ENCODE measurements at places on chromosomes 16 and 17. TPM values are rescaled to one million over a fixed set of nuclear protein-coding genes. Genes with fewer than 3 reads are reported as not detected.

- H3K27ac ChIP-seq = no peak overlapping the region
- H3K27me3 ChIP-seq = peaks cover 97% of the 10 kb centered on the region
- peaks cover 27% of the 10 kb centered on the region for H3K4me1 ChIP-seq
- peak overlapping the region; percentile 1 for H3K4me3 ChIP-seq
Observed at GRCh38 chr17:48730240-48730550, 1.6 kb upstream of the HOXB13 start.

Gene BCL7C
- 22.8 TPM for total RNA-seq

DNA sequence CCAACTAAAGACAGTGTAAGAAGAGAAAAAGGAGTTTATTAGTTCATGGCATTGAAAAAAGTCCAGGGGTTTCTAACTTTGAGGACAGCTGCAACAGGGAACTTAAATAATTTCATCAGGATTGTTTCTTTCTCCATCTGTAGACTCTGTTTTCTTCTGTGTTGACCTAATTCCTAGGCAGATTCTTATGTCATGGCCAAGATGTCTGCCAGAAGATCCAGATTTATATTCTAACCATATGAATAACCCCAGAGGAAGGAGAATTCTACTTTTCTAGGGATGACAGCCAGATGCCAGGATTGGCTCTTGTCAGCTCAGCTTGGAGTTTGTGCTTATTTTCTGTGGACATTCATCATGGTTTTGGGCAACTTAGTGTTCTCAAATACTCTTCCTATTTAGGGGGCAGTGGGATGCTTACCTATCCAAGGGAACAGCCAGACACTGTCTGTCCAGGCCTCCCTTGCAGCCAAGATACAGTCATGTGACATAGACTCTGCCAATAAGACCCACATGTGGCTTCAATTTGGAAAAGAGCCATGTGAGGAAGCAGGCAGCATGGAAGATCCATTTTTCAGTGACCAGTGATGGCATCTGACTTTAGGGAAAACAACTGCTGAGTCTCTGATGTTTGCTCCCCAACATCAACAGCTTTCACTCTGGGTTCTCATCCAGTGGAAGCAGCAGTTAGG lies 18.2 kb downstream of the PCTP start:
- no peaks in the 10 kb centered on the region for H3K27me3 ChIP-seq
- H3K4me1 ChIP-seq = peaks cover 2% of the 10 kb centered on the region
- H3K36me3 ChIP-seq = peaks cover 10% of the 10 kb centered on the region
- no peak overlapping the region for H3K4me3 ChIP-seq
- DNase-seq = no peak

- peak overlapping the region; percentile 100 for H3K27ac ChIP-seq
- no peaks in the 10 kb centered on the region for H3K27me3 ChIP-seq
- H3K4me3 ChIP-seq = peak overlapping the region; percentile 92
Observed at GRCh38 chr17:7233701-7234082, 625 bp downstream of the DVL2 start.

GRCh38 chr16:1290860-1291575 lies 18.4 kb upstream of the UBE2I start:
- H3K4me3 ChIP-seq = no peak overlapping the region
- no peaks in the 10 kb centered on the region for H3K4me1 ChIP-seq
- H3K27me3 ChIP-seq = peaks cover 45% of the 10 kb centered on the region
- DNase-seq = no peak

GRCh38 chr16:55272744-55273143 lies 51.3 kb upstream of the IRX6 start:
- H3K27me3 ChIP-seq = peaks cover 7% of the 10 kb centered on the region
- no peaks in the 10 kb centered on the region for H3K36me3 ChIP-seq
- no peak for DNase-seq
- H3K4me1 ChIP-seq = no peaks in the 10 kb centered on the region
- H3K4me3 ChIP-seq = no peak overlapping the region

DNA sequence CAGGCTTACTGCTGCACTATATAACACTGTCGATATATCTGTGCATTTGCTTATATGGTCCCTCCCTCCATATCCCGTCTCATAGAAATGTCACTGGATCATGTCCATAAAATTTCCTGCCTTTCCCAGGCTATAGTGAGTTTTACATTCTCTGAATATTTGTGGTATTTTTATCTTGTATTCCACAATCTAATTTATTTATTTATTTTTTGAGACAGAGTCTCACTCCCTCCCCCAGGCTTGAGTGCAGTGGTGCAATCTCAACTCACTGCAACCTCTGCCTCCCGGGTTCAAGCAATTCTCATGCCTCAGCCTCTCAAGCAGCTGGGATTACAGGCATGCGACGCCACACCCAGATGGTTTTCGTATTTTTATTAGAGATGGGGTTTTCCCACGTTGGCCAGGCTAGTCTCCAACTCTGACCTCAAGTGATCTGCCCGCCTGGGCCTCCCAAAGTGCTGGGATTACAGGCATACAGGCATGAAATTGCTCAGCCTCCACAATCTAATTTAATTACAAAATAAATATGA lies 12.9 kb downstream of the TRIM37 start:
- peaks cover 12% of the 10 kb centered on the region for H3K4me1 ChIP-seq
- H3K4me3 ChIP-seq = no peak overlapping the region
- H3K27me3 ChIP-seq = no peaks in the 10 kb centered on the region
- H3K36me3 ChIP-seq = no peaks in the 10 kb centered on the region
- DNase-seq = no peak

- H3K27ac ChIP-seq = no peak overlapping the region
- no peak overlapping the region for H3K4me3 ChIP-seq
- DNase-seq = no peak
- H3K36me3 ChIP-seq = peaks cover 21% of the 10 kb centered on the region
Observed at GRCh38 chr17:6894206-6894528, 62.6 kb upstream of the TEKT1 start.

- H3K4me1 ChIP-seq = peaks cover 18% of the 10 kb centered on the region
- DNase-seq = no peak
- no peaks in the 10 kb centered on the region for H3K36me3 ChIP-seq
Observed at GRCh38 chr17:73156887-73157520, 7.8 kb upstream of the SSTR2 start.

GRCh38 chr16:2775131-2775716 lies 1.9 kb downstream of the ELOB start:
- no peak for DNase-seq
- peak overlapping the region; percentile 89 for H3K27ac ChIP-seq
- H3K4me1 ChIP-seq = peaks cover 36% of the 10 kb centered on the region
- no peaks in the 10 kb centered on the region for H3K27me3 ChIP-seq

Gene CDH11
- total RNA-seq = not detected

- no peak overlapping the region for H3K4me3 ChIP-seq
- H3K36me3 ChIP-seq = no peaks in the 10 kb centered on the region
- H3K27me3 ChIP-seq = no peaks in the 10 kb centered on the region
- H3K27ac ChIP-seq = no peak overlapping the region
Observed at GRCh38 chr16:65283181-65283651, 161.4 kb upstream of the CDH11 start.

- no peaks in the 10 kb centered on the region for H3K27me3 ChIP-seq
- H3K27ac ChIP-seq = no peak overlapping the region
- H3K36me3 ChIP-seq = peaks cover 2% of the 10 kb centered on the region
Observed at GRCh38 chr16:17101646-17102045, 369.1 kb downstream of the XYLT1 start.

Gene NAE1
- 63.0 TPM for total RNA-seq

Gene SLFN14
- total RNA-seq = 7.2 TPM

Gene TXNDC11
- total RNA-seq = 87.5 TPM

GRCh38 chr16:57539072-57539796 lies 2.9 kb upstream of the CCDC102A start:
- no peak for DNase-seq
- H3K27ac ChIP-seq = peak overlapping the region; percentile 95
- no peaks in the 10 kb centered on the region for H3K27me3 ChIP-seq
- peaks cover 55% of the 10 kb centered on the region for H3K4me1 ChIP-seq

- H3K36me3 ChIP-seq = peaks cover 3% of the 10 kb centered on the region
- peaks cover 10% of the 10 kb centered on the region for H3K4me1 ChIP-seq
- H3K27ac ChIP-seq = no peak overlapping the region
- no peak for DNase-seq
- no peaks in the 10 kb centered on the region for H3K27me3 ChIP-seq
- H3K4me3 ChIP-seq = no peak overlapping the region
Observed at GRCh38 chr16:84803146-84803545, 16.6 kb upstream of the CRISPLD2 start.

Gene PRR35
- not detected for total RNA-seq

GRCh38 chr16:81639348-81639747 lies 139.7 kb upstream of the PLCG2 start:
- DNase-seq = no peak
- H3K4me1 ChIP-seq = peaks cover 19% of the 10 kb centered on the region
- no peak overlapping the region for H3K4me3 ChIP-seq
- H3K27ac ChIP-seq = peak overlapping the region; percentile 24
- peaks cover 2% of the 10 kb centered on the region for H3K36me3 ChIP-seq

DNA sequence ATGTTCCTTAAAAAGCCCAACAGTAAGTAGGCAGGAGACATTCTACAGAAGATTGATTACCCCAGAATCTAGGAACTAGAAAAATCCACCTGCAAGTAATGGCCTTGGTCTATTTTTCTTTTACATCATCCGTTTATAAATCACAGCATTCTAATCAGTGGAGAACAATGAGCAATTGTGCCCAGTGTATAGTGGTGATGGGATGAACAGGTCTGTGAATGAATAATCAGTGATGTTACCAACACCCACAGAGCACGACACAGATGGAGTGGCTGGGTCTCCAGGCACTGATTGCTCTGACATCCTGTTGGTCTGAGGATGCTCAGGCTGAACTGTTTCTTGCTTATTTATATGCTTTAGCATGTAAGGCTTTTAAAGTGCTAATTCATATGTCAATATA lies 1251.2 kb upstream of the CDH8 start:
- no peak overlapping the region for H3K4me3 ChIP-seq
- no peak for DNase-seq
- no peaks in the 10 kb centered on the region for H3K27me3 ChIP-seq

GRCh38 chr17:27319541-27320221 lies 25.8 kb downstream of the WSB1 start:
- DNase-seq = no peak
- H3K4me3 ChIP-seq = no peak overlapping the region
- no peaks in the 10 kb centered on the region for H3K27me3 ChIP-seq
- no peak overlapping the region for H3K27ac ChIP-seq
- peaks cover 8% of the 10 kb centered on the region for H3K36me3 ChIP-seq

Gene DLG4
- total RNA-seq = 16.1 TPM

- no peaks in the 10 kb centered on the region for H3K27me3 ChIP-seq
- no peak for DNase-seq
- H3K4me3 ChIP-seq = no peak overlapping the region
- peaks cover 2% of the 10 kb centered on the region for H3K36me3 ChIP-seq
Observed at GRCh38 chr16:56353054-56353921, 72.1 kb downstream of the AMFR start.

GRCh38 chr17:42843358-42843934 lies 934 bp upstream of the AOC2 start:
- no peaks in the 10 kb centered on the region for H3K27me3 ChIP-seq
- peaks cover 11% of the 10 kb centered on the region for H3K4me1 ChIP-seq
- H3K36me3 ChIP-seq = peaks cover 5% of the 10 kb centered on the region
- DNase-seq = no peak
- H3K27ac ChIP-seq = no peak overlapping the region

- H3K4me1 ChIP-seq = peaks cover 11% of the 10 kb centered on the region
- H3K27ac ChIP-seq = no peak overlapping the region
- no peaks in the 10 kb centered on the region for H3K36me3 ChIP-seq
- H3K27me3 ChIP-seq = no peaks in the 10 kb centered on the region
Observed at GRCh38 chr17:82966415-82966814, 113.0 kb upstream of the METRNL start.

DNA sequence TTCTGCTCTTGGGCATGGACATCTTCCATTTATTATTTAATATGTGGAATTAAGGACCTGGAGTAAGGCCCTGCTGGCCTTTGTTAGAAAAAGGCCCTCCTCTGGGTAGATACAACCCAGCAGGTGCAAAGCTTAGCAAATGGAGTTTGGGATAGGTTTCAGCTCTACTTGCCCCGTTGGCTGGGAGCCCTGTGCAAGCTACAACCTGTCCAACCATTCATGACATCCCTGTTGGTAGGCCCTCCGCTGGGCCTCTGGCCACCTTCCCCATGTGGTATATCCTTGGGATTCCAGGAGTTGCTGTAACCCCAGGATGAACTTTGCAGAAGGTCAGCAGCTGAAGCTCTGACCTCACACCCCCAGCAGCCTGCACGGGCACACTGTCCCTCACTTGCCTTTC lies 6.4 kb downstream of the NGFR start:
- no peak overlapping the region for H3K27ac ChIP-seq
- peaks cover 14% of the 10 kb centered on the region for H3K36me3 ChIP-seq
- H3K4me3 ChIP-seq = no peak overlapping the region
- DNase-seq = no peak
- H3K4me1 ChIP-seq = peaks cover 12% of the 10 kb centered on the region

DNA sequence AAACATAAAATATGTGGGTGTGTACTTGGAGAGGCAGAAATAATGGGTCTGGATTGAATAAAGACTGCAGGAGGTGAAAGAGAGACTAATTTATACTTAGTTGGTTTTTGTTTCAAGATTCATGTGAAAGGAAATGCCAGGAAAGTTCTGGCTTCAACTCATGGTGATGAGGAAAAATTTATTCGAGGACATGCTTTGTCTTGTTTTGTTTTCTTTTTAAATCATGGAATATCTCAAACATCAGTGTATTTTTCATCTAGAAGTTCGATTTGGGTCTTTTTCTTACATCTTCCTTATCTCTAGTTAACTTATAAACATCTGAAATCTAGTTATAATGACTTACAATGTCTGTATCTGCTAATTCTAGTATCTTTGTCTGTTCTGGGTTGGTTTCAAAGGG lies 115.1 kb downstream of the CDK5R1 start:
- no peak for DNase-seq
- no peaks in the 10 kb centered on the region for H3K36me3 ChIP-seq
- no peak overlapping the region for H3K27ac ChIP-seq
- no peaks in the 10 kb centered on the region for H3K27me3 ChIP-seq
- H3K4me1 ChIP-seq = no peaks in the 10 kb centered on the region
- H3K4me3 ChIP-seq = no peak overlapping the region

Gene C1QL1
- total RNA-seq = not detected

Gene SEZ6
- total RNA-seq = 0.47 TPM

DNA sequence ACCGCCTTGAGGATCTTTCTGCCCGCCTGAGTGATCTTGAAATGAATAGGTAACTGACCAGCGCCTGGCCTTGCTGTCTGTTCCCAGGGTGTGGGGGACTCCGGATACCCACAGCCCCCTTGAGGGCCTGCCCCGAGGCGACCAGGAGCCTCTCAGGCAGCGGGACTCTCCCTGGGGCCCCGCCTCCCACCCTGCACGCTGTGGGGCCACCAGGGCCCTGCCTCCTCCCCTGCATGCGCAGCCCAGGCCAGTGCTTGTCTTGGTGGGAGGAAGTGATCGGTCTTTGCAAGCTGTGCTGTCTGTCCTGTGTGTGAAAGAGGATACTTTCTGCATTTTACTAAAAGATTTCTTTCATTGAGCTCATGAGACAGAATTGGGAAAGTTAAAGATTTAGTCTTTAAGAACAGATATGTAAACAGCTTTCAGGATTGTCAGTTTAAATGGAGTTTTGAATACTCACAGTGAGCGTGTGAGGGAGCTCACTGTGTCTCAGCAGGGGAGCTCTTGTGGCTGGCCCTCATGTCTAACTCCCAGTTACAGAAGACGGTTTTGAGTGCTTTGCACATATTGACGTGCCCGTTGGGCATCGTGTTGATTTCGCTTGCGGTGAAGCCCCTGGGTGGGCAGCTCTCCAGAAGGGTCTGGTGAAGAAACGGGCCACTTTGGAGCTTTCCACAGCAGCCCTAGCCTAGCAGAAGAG lies 36.1 kb upstream of the CAPN15 start:
- peaks cover 4% of the 10 kb centered on the region for H3K4me1 ChIP-seq
- H3K27ac ChIP-seq = no peak overlapping the region
- no peaks in the 10 kb centered on the region for H3K27me3 ChIP-seq
- H3K36me3 ChIP-seq = peaks cover 2% of the 10 kb centered on the region
- H3K4me3 ChIP-seq = no peak overlapping the region
- DNase-seq = no peak

All from T-helper 17 cell (primary cell).